AG20443 (cell line): ENCODE measurements at places on chromosomes 5 and 9.
A peak's percentile ranks its signal among the peaks of the same experiment; 100 is the strongest.

DNA sequence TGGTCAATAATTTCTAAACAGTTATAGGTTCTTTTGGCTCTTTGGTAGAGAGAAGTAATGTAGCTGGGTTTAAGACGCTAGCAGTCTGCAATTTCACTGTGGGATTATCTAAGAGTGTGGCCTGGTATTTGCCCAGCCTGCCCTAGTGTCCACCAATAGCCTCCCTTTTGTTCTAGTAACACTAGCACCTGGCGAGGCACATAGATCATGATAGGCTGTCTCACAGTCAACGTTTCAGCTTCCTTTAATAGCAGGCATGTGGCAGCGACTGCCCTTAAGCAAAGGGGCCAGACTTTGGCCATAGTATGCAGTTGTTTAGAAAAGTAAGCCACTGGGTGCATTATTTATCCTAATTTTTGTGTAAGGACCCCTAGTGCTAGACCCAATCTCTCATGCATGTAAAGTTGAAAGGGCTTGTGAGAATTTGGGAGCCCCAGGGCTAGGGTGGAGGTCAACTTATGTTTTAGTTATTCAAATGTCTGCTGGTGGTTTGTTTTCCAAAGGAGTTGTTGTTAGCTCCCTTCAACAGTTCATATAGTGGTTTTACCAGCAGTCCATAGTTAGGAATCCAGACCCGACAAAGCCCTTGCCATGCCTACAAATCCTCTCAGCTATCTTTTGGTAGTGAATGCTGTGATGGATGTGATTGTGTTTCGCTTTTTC lies 274.3 kb downstream of the HTR1A start:
- no peak for DNase-seq

DNA sequence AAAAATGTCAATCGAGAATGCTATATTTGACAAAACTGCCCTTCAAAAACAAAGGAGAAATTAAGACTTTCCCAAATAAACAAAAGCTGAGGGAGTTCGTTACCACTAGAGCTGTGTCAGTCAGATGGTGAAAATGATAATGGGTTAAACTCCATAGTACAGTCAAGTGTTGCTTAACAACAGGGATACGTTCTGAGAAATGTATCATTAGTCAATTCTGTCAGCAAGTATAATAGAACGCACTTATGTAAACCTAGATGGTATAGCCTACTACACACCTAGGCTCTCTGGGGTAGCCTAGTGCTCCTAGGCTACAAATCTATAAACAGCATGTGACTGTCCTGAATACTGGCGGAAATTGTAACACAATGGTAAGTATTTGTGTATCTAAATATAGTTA lies 138.7 kb downstream of the DRD1 start:
- DNase-seq: no peak

DNA sequence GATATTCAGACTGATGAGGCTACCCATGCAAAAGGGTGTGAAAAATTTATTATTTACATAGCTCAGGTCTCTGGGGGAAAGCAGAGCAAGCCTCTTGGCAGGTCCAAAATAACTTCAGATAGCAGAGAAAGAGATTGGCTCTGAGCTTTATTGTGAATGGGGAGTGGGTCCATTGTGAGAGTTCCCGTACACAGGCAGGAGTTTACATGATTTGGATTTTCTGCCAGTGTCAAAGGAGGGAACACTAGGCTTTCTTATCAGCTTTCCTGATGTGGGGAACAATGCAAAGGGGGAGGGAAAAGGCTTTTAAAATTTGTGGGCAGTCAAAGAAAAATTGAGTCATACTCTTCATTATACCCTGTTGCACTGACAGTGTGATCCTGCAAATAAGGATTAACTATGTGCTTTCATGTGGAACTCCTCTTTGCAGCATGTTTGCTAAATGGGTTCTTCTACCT lies 615.0 kb upstream of the RIOK2 start:
- DNase-seq: no peak

- DNase-seq: peak; percentile 75
These were observed 355 bp downstream of the TLE4 start for GRCh38 chr9:79572032-79572607.
